ENCODE measurements at places on chromosomes 7 and 10.

GRCh38 chr7:42247301-42247700 is 10.3 kb upstream of the GLI3 start:
- DNase-seq, result no peak

DNA sequence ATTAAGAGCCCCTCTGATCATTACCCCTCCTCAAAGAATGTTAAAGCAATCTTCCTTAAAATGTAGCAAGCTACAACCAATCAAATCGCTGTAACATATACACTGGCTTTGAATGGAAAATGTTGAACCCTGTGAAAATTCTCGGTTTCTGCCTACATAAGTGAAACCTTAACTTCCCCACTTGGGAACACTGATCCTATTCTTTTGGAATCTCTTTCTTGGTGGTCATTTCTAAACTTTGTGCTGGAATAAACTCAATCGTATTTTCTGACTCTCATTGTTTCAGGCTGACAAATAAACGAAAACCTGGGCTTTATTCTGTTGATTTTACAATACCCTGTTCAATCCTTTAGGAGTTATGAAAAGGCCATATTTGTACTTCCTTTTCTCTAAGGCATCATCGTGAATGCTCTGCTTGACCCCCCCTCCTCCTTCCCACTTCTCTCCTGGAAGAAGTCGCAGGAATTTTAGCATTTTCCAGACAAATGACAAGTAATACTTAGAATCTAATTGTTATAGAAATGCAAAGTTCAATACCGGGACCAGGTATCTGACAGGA is 155.1 kb upstream of the FAM13C start:
- no peak for DNase-seq

GRCh38 chr10:72490951-72491350 is 134.9 kb downstream of the MICU1 start:
- no peak for DNase-seq

DNA sequence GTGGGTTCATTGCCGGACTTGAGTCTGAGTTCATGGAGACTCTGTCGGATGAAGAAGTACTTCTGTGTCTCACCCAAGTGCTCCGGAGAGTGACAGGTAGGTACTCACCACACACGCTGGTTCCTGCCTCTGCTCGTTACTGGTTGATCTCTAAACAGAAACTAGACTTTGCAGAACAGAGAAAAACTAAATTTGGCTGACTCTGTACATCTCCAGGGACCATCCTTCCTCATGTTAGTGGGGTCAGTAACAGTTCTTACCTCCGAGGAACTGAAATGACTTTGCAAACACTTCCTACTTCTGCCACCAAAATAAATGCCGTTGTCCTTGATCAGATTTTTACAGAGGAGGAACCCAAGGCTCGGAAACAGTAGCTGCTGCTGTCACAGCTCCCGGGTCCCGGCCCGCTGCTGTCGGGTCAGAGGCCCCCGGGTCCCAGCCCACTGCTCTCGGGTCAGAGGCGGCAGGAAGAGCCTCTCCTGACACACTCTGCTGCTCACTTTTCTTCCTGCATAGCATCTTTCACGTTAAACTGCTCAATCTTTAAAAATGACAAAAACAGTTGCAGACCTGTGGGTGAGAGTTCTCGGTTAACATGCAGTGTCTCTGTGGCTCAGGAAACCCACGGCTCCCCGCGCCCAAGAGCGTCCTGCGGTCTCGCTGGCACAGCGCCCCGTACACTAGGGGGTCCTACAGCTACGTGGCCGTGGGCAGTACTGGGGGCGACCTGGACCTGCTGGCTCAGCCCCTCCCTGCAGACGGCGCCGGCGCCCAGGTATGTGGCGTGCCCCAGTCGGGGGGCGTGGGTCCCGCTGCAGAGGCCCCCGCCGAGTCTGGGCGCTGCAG is 4.8 kb upstream of the MTG1 start:
- no peak for DNase-seq

DNA sequence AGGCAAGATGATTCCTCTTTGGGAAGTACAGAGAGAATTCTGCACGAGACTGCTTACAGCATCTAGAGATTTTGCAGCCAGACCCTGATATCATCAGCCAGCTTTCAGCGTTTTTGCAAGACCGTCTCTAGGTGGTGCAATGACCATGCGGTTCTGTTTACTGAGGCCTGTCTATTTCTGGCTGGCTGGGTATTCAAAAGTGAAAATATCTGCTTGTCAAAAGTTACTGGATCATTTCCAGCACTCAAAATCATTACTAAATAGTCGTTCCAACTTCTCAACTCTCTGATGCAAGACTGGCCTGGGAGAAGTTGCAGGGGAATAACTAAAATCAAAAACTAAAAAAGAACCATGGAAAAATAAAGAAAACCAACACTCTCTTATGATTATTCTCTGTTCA is 240.1 kb downstream of the ELMO1 start:
- DNase-seq, result peak; percentile 32

DNA sequence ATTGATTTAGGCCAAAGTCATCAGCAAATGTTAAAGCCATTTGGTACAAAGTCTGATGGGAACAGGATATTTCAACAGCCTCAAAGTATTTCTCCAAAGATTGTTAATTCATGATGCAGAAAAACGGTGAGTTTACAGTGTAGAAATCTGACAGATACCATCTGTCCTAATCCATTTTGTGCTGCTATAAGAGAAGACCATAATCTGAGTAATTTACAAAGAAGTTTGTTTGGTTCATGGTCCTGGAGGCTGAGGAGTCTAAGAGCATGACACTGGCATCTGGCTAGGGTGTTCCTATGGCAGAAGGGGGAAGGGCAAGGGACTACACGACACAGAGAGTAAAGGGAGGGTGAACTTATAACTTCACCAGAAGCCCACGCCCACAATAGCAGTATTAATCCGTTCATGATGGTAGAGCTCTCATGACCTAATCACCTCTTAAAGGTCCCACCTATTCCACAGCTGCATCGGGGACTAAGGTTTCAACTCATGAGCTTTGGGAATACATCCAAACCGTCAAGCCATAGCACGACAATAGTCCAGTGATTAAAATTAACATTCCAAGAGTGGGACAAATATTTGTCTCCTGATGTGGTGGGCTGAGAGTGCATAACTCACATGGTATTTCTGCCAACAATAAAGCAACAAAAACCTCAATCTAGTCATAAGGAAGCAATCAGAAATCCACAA is 298.6 kb upstream of the AKR1E2 start:
- DNase-seq, result no peak

GRCh38 chr7:86931439-86931838 is 128.0 kb downstream of the ELAPOR2 start:
- DNase-seq, result no peak

GRCh38 chr10:43055217-43055616 is 21.7 kb upstream of the RET start:
- DNase-seq, result no peak

DNA sequence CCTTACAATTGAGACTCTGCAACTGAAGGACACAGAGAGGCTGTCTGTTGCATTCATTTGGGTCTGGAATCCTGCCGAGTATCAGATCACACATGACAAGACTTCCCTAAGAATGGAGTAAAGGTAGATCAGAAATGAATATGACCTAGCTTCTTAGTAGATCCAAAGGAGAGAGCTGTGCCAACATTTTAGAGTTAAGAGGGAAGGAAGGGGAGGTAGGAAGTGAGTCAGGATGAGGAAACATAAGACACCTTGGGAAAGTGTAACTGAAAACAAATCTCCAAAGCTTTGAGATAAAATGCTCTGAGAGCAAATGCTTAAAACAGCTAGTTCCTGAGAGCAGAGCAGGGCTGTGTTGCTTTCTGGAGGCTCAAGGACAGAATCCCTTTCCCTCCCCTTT is 6.1 kb upstream of the SLC25A13 start:
- no peak for DNase-seq

- no peak for DNase-seq
Observed at GRCh38 chr7:105281966-105282365, 106.8 kb downstream of the SRPK2 start.

- DNase-seq, result no peak
Observed at GRCh38 chr7:105487579-105488571, 34.2 kb downstream of the PUS7 start.

GRCh38 chr7:141156407-141156806 is 82.5 kb downstream of the TMEM178B start:
- no peak for DNase-seq

- DNase-seq, result no peak
Observed at GRCh38 chr7:101903515-101903868, 86.1 kb downstream of the CUX1 start.

- DNase-seq, result no peak
Observed at GRCh38 chr7:33998476-33998875, 93.1 kb downstream of the BMPER start.

- DNase-seq, result peak; percentile 76
Observed at GRCh38 chr7:28853834-28854749, 104.0 kb downstream of the TRIL start.

GRCh38 chr7:146090023-146090645 is 26.5 kb upstream of the CNTNAP2 start:
- no peak for DNase-seq

DNA sequence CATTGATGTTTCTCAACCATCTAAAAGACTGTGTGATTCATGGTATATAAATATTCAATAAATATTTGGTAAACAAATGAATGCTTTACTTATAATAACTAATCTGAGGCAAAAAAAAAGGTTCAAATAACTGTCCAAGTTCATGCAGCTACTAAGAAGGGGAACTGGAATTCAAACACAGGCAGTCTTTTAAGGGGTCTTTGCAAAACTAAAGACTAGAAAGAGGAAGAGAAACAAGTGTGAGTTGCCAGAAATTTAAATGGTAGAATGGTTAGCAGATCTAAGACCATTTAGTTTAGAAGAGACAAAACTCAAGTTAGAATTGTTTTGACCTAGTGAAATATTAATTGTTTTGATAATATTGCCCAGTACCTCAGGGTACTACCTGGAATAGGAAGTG is 642.0 kb upstream of the LRRN3 start:
- DNase-seq, result no peak

DNA sequence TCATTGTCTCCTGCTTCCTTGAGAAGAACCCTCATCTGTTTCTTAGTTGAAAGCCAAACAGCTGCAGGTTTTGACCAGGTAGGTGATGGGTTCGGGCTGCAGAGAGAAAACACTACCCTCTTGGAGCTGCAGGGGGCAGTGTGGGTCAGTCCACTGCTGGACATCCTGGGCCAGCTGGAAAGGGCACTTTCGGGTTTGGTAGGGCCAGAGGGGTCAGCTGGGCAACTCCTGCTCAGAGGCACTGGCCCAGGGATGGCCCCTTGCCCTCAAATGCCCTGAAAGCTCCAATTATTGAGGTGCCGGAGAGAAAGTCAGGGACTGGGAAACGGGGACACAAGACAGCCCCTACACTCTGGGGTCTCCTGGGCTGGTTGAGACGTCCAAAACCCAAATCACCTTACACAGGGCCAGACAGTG is 90.7 kb downstream of the MKI67 start:
- peak; percentile 71 for DNase-seq

DNA sequence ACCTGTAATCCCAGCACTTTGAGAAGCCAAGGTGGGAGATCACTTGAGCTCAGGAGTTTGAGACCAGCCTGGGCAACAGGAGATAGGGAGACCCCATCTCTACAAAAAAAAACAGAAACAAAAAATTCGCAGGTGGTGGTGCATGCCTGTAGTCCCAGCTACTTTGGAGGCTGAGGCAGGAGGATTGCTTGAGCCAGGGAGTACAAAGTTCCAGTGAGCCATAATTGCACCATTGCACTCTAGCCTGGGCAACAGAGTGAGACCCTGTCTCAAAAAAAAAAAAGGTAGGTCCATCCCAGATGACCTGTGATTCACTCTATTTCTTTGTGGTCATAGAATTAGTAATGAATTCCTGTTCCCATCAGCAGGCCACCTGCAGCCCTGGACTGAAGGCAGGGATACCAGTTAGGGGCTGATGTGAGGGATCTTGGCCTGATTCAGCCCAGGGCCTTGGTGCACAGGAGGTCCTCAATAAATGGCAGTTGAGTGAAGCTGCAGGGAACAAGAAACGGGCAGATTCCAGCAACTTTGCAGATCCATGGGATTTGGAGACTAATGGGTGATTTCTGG is at the start of gene MYH16:
TSS of gene MYH16 (plus strand) at position 364 of the 570 bp plus-strand sequence.
- DNase-seq, result no peak

GRCh38 chr10:51144161-51144781 is 70.0 kb downstream of the PRKG1 start:
- no peak for DNase-seq

- DNase-seq, result no peak
Observed at GRCh38 chr10:72315611-72316385, 38.9 kb downstream of the DNAJB12 start.

GRCh38 chr10:113450046-113450804 is 102.6 kb upstream of the HABP2 start:
- DNase-seq, result no peak

- DNase-seq, result no peak
Observed at GRCh38 chr10:1468811-1469210, 268.5 kb downstream of the ADARB2 start.

- DNase-seq, result no peak
Observed at GRCh38 chr10:35011771-35012191, 78.4 kb downstream of the CUL2 start.

DNA sequence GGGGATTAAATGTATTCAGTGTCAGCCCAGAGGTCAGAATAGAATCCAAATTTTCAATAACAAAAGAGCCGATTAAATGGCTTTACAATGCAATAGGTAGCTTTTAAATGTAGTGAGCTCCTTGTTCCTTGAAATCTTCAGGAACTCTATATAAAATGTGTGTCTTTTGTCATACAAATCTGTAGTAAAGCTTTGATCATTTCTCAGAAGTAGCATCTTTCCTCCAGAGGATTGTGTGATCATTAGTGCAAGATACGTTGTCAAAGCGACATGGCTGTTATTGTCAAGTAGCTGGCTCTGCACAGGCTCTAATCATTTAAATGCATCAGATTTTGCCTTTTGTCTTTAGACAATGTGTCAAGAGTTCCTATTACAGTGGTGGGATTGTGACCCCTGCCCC is 116.1 kb upstream of the NAMPT start:
- no peak for DNase-seq

DNA sequence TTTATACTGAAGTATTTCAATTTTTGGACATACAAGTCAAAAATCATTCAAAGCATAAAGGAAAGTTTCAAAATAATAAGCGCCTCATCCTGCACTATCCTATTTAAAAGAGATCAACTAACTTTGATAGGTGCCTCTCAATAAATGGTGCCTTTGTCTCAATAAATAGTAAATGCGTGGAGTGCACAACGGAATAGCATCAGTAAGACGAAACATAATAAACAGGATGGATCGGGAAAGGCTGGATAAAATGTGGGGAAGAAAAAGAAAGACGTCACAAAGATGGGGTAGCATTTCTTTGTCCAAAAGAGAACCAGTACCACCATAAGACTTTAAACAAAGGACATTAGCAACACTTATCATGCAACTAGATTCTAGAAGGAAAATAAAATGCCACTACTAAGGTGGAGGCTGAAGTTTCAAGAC is 571 bp upstream of the PRKAR2B start:
- no peak for DNase-seq

DNA sequence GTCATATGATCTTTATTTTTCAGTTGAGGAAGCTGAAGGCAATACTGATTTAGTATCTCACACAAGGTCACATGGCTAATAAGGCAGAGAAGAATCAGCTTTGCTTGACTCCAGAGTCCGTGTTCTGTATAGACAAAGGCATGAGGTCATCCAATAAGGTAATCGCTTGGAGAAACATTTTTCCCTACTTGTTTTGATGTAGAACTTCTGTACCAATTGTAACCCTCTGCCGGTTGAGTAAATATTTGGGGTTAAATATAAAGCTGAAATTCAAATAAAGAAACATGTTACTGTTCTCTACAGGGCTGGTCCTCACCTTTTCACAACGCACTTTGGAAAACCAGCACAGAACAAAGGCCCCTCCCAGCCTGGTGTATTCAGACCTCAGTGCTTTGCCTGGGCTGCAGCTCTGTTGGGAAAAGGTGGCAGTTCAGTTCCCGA is 83.0 kb upstream of the INSYN2A start:
- no peak for DNase-seq
